ENCODE measurements at places on chromosomes 3 and 15. TPM values are rescaled to one million over a fixed set of nuclear protein-coding genes. Genes with fewer than 3 reads are reported as not detected.

DNA sequence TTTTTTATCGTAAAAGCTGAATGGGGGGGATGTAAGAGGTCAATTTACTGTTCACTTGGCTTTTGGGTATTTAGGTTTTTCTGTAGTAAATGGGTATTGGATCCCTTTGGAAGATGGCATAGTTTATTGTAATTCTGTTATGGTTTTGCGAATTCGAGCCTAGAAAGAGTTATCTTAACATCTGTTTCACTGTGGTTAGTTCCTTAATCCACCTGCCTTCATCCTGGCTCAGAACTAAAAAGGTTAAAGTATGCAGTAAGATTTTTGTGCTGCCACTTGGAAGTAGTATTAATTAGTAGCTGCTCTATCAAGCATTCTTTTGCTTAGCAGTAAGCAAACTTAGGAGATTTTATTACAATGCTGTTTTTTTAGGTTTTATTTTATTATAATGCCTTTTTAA, 62.4 kb downstream of the ARIH1 start:
- H3K36me3 ChIP-seq: no peaks in the 10 kb centered on the region
- no peaks in the 10 kb centered on the region for H3K4me1 ChIP-seq
- no peak for DNase-seq
- no peak overlapping the region for H3K4me3 ChIP-seq

DNA sequence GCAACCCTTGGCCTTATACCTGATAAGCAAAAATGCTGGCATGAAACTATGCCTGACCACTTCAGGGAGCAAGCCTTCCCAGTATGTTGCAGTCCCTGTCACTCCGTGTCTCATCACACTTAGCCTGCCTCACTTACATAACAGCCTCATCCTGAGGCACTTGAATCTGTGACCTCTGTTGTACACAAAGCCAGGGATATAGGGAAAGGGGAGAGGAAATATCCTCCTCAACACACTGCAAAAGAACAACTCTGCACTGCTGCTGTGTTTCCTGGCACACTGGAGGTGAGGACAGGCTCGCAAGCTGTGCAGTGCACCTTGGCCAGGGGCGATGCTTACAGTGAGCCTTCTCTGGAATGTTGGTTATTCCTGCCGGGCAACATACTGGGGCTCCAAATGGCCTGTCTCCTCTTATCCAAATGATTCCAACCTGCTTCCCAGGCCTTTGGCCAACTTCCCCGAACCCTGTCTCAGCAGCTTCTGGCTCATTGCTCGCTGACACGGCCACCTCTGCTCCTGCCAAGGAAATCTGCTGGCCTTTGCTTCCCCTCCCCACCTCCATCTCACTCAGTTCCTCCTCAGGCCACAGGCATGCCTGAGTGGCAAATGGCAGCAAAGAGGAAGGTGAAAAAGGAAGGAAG, 109.2 kb downstream of the CD47 start:
- peaks cover 2% of the 10 kb centered on the region for H3K4me1 ChIP-seq
- no peak overlapping the region for H3K27ac ChIP-seq
- no peaks in the 10 kb centered on the region for H3K27me3 ChIP-seq
- H3K36me3 ChIP-seq: no peaks in the 10 kb centered on the region

Gene HESX1
- polyA plus RNA-seq: 0.64 TPM

Gene ALPK3
- 0.07 TPM for polyA plus RNA-seq

DNA sequence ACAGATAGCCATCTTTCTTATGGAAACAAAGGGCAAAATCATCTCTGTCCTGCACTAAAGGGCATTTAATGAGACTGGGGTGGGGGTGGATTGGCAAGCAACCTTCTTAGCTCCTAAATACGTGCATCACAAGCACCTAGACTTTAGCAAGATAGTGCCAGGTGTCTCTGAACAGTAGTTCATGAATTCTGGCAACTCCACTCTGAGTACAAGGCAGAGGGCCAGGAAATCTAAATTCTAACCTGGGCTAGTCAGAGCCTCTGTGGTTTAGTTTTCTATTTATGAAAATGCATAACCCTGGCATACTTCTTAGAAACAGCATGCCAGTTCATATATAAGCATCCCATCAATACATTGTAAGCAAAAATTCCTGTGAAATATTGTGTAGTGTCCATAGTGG, 788.5 kb downstream of the MCTP2 start:
- no peaks in the 10 kb centered on the region for H3K27me3 ChIP-seq
- no peak overlapping the region for H3K27ac ChIP-seq
- peak; percentile 44 for DNase-seq
- H3K4me3 ChIP-seq: no peak overlapping the region
- H3K4me1 ChIP-seq: peaks cover 4% of the 10 kb centered on the region

GRCh38 chr3:175091426-175092114, 232.4 kb downstream of the NAALADL2 start:
- H3K4me3 ChIP-seq: no peak overlapping the region
- H3K27me3 ChIP-seq: no peaks in the 10 kb centered on the region
- H3K36me3 ChIP-seq: no peaks in the 10 kb centered on the region
- H3K27ac ChIP-seq: no peak overlapping the region
- peak; percentile 18 for DNase-seq
- H3K4me1 ChIP-seq: no peaks in the 10 kb centered on the region

- H3K36me3 ChIP-seq: no peaks in the 10 kb centered on the region
- H3K4me1 ChIP-seq: no peaks in the 10 kb centered on the region
- H3K27ac ChIP-seq: no peak overlapping the region
- no peak overlapping the region for H3K4me3 ChIP-seq
- no peak for DNase-seq
- no peaks in the 10 kb centered on the region for H3K27me3 ChIP-seq
These were observed 461.0 kb upstream of the GBE1 start for GRCh38 chr3:82222401-82222800.

GRCh38 chr15:90547540-90547939, 17.8 kb downstream of the CRTC3 start:
- DNase-seq: no peak
- H3K36me3 ChIP-seq: no peaks in the 10 kb centered on the region

DNA sequence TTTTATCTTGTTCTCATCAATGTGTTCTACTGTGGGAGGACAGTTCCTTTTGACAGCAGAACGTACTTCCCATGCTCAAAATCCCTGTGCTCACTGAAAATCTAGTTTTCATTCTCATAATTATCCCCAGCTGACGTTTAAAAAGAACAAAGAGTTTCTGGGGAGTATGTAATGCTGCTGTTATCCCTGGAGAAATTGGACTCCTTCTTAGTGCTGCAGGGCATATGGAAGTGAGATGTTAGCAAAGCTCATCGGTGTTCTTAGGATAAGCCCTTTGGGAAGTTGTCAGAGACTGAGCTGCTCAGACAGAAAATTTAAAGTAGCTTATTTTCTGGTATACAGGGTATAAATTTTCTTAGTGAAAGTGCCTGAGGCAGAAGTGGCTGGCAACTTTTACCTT, 66.5 kb downstream of the CDAN1 start:
- no peaks in the 10 kb centered on the region for H3K27me3 ChIP-seq
- H3K4me3 ChIP-seq: no peak overlapping the region
- no peaks in the 10 kb centered on the region for H3K4me1 ChIP-seq
- H3K27ac ChIP-seq: no peak overlapping the region

Gene A4GNT
- not detected for polyA plus RNA-seq

- H3K36me3 ChIP-seq: no peaks in the 10 kb centered on the region
- H3K27ac ChIP-seq: no peak overlapping the region
- H3K27me3 ChIP-seq: no peaks in the 10 kb centered on the region
These were observed 308.5 kb downstream of the SV2B start for GRCh38 chr15:91408476-91409076.

DNA sequence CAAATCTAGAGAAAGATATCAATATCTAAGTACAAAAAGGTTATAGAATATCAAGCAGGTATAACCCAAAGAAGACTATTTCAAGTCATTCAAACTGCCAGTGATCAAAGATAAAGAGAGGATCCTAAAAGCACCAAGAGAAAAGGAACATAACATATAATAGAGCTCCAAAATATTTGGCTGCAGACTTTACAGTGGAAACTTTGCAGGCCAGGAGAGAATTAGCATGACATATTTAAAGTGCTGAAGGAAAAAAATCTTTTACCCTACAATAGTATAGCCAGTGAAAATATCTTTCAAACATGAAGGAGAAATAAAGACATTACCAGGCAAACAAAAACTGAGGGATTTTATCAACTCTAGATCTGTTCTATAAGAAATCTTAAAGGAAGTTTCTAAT, 254.3 kb upstream of the ARHGEF26 start:
- no peak overlapping the region for H3K27ac ChIP-seq
- DNase-seq: no peak
- H3K4me3 ChIP-seq: no peak overlapping the region
- no peaks in the 10 kb centered on the region for H3K27me3 ChIP-seq
- H3K4me1 ChIP-seq: no peaks in the 10 kb centered on the region

DNA sequence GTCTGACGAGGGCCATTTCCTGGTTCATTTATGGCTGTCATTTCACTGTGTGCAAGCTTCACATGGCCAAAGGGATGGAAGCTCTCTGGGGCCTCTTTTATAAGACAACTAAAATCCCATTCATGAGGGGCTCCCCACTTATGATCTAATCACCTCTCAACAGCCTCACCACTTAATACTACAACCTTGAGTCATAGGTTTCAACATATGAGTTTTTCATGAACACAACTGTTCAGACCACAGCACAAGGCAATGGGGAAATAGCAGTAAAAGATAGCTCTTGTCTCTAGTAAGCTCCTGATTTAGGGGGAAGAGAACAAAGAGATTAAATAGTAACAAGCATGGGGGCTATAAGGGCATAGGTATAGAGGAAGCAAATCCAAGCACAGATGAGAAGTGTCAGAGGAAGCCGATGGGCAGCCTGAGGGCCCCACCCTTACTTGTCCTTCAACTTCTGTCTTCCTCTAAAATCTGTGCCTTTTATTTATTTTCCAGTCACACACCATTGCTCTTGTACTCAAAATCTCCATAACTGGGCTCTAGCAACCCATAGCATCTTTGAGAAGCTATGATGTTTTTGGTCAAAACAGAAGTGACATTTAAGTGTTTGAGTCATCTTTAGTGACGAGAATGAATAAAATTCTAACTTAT, 329.1 kb downstream of the UNC13C start:
- no peaks in the 10 kb centered on the region for H3K4me1 ChIP-seq
- H3K27ac ChIP-seq: no peak overlapping the region
- no peak overlapping the region for H3K4me3 ChIP-seq
- no peaks in the 10 kb centered on the region for H3K27me3 ChIP-seq

- DNase-seq: no peak
- H3K27ac ChIP-seq: no peak overlapping the region
- no peaks in the 10 kb centered on the region for H3K36me3 ChIP-seq
- no peak overlapping the region for H3K4me3 ChIP-seq
These were observed 422.7 kb upstream of the TPRG1 start for GRCh38 chr3:188749010-188749617.

DNA sequence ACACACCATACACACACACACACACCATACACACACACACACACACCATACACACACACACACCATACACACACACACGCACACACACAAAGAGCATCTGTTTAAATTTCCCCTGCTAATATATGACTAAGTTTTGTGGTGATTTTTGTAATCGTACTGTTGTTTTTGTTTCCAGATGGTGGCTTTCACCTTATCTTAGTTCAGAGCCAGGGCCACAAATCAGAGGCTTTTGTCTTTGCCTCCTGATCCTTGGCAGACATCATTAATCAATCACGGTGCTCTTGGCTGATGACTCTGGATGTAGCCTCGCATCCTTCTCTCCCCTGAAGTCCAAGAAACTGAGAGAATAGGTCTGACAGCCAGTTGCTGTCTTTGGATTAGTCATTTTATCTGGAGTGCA, 52.1 kb downstream of the EDEM1 start:
- H3K36me3 ChIP-seq: no peaks in the 10 kb centered on the region
- H3K27ac ChIP-seq: no peak overlapping the region
- no peak overlapping the region for H3K4me3 ChIP-seq
- DNase-seq: no peak

GRCh38 chr3:86996261-86996955, 5.5 kb upstream of the VGLL3 start:
- no peaks in the 10 kb centered on the region for H3K27me3 ChIP-seq
- no peak overlapping the region for H3K27ac ChIP-seq
- H3K36me3 ChIP-seq: no peaks in the 10 kb centered on the region
- no peak for DNase-seq
- H3K4me1 ChIP-seq: peaks cover 18% of the 10 kb centered on the region
- no peak overlapping the region for H3K4me3 ChIP-seq

- no peak overlapping the region for H3K27ac ChIP-seq
- H3K4me3 ChIP-seq: no peak overlapping the region
- DNase-seq: no peak
- no peaks in the 10 kb centered on the region for H3K36me3 ChIP-seq
- no peaks in the 10 kb centered on the region for H3K4me1 ChIP-seq
- H3K27me3 ChIP-seq: no peaks in the 10 kb centered on the region
These were observed 25.8 kb upstream of the SCAANT1 start for GRCh38 chr3:63937661-63938651.

- no peaks in the 10 kb centered on the region for H3K27me3 ChIP-seq
- DNase-seq: peak; percentile 65
- H3K4me3 ChIP-seq: no peak overlapping the region
- H3K4me1 ChIP-seq: no peaks in the 10 kb centered on the region
- no peak overlapping the region for H3K27ac ChIP-seq
These were observed 6.6 kb upstream of the RAB11A start for GRCh38 chr15:65862682-65863081.

Gene CSTA
- 0.61 TPM for polyA plus RNA-seq

GRCh38 chr3:123930445-123930844, 30.6 kb downstream of the CCDC14 start:
- no peak for DNase-seq
- H3K27me3 ChIP-seq: no peaks in the 10 kb centered on the region
- no peak overlapping the region for H3K27ac ChIP-seq
- no peaks in the 10 kb centered on the region for H3K4me1 ChIP-seq

DNA sequence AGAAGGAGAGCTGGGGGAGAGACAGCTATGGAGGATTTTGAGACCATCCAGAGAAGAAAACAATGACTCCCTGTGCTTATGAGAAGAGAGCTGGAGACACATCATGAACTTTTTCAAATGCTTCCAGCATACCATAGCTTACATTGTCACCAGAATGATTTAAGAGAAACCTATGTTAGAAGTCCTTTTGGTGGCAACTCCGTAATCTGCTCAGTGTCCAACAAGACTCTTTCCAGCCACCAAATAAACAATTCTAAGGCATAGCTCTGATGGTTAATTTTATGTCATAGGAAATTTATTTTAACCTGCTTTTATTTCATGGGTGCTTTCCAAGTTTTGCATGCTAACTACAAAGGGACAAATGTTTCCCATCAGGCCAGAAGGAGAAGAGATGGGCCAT, 200.3 kb upstream of the MCTP2 start:
- no peaks in the 10 kb centered on the region for H3K27me3 ChIP-seq
- no peak overlapping the region for H3K4me3 ChIP-seq
- no peak overlapping the region for H3K27ac ChIP-seq

DNA sequence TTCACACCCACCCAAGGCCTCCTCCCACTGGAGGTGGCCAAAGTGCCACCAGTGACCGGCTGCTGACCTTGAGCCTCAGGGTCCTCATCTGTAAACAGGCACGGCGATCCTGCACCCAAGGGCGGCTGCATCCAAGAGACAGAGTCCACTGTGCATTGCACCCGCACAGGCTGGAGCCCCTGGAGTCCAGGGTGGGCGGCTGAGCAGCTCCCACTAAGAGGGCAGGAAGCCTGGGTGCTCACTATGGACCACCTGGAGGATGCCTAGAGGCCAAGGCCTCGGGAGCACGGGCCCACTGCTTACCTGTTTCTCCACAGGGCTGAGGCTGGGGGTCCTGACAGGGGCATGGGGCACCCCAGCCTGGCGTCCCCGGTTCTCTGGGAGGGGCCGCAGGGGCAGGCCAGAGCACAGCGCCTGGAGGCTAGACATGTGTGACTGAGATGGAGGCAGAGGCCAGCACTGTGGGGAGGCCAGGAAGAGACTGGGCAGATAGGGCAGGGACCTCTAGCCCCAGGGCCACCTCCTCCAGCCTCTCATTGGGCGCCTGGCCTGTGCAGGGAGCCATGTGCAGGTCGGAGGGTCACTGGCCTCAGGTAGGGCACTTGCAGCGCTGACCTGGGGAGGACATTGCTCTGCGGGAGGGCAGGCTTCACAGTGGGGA, at the start of gene UROC1:
TSS of gene UROC1 (minus strand) at position 483 of the 661 bp plus-strand sequence. CDS start at position 429, 54 bp downstream.
- no peaks in the 10 kb centered on the region for H3K4me1 ChIP-seq
- no peak within 1 kb of the TSS for H3K4me3 ChIP-seq
- H3K27me3 ChIP-seq: peaks cover 11% of the 10 kb centered on the region
- DNase-seq: no peak
- no peak within 1 kb of the TSS for H3K27ac ChIP-seq
- no peaks in the 10 kb centered on the region for H3K36me3 ChIP-seq

Data from fibroblast of lung (primary cell).